CD8-positive, alpha-beta memory T cell (primary cell): ENCODE measurements at places on chromosomes 4 and X.

- no peak for DNase-seq
Observed at GRCh38 chrX:21658152-21658737, at the start of gene KLHL34. Gene KLHL34 (minus strand): TSS chrX:21658330. CDS start chrX:21657788, 542 bp downstream.

GRCh38 chr4:176800891-176801534 lies 8.3 kb upstream of the VEGFC start:
- no peak for DNase-seq

GRCh38 chrX:63613531-63614028 lies 171.4 kb downstream of the ARHGEF9 start:
- no peak for DNase-seq

DNA sequence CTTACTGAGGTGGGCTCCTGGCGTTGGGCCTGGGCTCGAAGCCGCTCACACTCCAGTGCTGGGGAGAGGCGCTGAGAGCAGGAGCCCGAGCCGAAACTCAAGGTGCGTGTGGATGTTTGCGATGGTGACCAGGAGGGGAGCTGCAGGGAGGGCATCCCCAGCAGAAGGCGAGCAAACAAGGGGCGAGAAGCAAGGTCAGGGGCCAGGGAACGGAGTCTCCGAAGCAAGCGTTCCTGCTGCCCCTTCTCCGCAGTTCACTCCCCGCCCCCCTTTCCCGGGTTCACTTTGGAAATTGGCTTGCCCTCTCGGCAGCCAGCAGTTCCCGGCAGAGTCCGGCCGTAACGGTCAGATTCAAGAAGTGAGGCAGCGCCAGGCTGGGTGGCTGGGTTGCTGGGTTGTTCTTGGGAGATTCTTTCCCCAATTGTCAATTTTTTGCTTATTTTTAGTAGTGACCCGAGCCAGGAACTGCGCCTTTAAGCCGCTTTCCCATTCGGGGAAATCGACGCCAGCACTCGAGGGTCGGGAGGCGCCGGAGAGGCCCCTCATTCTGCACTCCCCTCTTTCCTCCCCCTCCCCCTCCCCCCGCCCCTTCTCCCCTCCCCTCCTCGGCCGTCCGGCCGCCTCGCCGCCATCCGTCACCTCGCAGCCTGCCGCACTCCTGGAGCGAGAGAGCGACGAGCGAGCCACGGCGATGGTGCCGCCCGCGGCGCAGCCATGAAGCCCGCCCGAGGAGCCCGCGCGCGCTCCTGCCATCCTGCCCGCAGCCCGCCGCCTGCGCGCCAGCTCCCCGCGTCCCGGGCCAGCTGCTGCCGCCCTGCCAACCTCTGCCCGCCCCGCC lies at the start of gene FRMPD3:
Gene FRMPD3, plus strand, starts transcription at position 655 of the 838 bp plus-strand sequence. CDS start 76,937 bp downstream, outside the sequence.
- peak; percentile 2 for DNase-seq

DNA sequence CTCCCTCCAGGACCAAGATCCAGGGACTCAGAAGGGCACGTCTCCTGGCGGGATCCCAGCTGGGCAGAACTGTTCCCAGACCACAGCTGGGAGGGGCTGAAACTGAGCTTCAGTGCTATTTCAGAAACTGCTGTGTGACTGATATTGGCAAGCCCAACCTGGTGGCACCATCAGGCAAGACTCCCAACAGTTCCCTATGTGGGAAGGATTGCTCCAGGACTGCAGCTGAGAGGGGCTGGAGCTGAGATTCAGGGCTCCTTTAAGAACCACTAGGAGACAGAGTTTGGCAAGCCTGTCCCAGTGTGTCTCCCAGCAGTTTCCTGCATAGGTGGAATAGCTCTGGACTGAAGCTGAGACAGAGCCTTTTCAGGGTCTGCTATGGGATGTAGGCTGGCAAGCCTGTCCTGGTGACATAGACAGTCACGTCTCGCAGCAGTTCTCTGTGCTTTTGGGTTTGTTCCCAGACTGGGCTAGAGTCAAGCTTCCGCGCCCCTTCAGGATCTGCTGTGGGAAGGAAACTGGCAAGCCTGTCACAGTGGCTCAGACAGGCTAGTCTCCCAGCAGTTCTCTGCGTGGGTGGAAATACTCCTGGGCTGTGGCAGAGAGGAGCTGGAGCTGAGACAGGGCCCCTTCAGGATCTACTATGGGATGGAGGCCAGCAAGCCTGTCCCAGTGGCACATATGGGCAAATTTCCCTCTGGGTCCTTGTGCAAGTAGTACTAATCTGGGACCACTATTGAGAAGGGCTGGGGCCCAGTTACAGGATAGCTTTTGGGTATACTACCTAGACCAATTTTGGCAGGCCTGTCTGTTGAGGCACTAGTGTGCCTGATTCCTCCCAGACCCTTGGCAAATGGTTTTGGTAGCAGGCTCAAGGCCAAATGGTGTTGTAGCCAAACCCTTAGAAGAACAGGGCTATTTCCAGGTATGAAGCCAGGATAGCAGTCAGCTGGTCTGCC lies 20.2 kb upstream of the MED14 start:
- no peak for DNase-seq

DNA sequence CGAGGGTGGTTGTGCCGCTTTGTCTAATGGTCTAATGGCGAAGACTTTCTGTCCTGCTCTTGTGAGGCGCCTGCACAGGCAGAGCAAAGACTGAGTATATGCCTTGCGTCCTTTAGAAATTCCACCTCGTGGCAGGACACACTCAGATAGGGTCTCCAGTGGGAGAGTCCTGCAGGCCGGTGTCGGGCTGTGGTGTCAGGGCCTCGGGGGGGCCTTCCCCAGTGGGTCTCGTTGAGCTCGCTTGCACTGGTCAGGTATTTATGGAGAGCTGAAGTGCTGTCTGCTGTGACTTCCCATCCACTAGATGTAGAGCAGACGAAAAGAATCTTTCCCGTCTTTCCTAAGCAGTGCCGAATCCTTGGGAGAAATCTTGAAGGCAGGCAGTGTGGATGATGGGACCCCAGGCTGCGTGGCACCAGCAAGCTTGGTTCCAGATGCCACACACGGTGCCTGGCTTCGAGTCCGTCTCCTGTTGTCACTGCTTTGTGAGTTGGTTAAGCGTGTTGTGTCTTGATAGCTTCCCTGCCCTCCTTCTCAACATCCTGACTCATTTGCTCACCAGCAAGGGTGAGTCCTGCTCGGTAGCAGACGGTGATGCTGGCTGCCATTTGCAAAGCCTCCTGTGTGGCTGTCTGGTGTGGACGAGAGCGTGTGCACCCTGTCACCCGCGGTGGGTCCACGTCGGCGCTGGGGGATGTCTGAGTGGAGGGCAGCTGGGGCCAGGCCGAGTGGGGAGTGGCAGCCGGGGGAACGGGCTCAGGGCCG lies 20.5 kb downstream of the MAEA start:
- no peak for DNase-seq

DNA sequence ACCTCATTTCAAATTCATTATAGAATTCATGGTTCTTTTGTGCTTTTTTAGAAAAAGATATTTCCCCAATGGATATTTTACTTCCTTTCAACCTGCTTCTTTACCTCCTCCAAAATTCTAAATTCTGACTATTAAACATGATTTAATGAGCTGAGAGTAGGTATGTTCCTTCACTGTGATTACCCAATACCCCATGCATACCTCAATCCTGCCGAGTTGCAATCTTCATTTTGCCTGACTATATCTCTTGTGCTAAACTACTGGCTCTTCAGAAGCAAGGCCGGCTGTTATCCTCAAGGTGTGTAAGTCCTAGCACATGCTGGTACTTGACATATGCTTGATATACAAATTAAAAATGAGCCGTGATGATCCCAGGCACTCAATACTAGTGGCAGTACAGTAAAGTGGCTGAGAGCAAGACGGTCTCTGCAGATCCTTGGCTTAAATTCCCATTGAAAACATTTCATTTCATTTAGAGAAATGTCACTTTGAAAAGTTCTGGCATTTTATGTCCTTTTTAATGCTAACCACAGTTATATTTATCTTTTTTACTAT lies 320.4 kb downstream of the KCNIP4 start:
- DNase-seq: no peak

- no peak for DNase-seq
Observed at GRCh38 chr4:128277856-128278255, 9.8 kb downstream of the PGRMC2 start.

DNA sequence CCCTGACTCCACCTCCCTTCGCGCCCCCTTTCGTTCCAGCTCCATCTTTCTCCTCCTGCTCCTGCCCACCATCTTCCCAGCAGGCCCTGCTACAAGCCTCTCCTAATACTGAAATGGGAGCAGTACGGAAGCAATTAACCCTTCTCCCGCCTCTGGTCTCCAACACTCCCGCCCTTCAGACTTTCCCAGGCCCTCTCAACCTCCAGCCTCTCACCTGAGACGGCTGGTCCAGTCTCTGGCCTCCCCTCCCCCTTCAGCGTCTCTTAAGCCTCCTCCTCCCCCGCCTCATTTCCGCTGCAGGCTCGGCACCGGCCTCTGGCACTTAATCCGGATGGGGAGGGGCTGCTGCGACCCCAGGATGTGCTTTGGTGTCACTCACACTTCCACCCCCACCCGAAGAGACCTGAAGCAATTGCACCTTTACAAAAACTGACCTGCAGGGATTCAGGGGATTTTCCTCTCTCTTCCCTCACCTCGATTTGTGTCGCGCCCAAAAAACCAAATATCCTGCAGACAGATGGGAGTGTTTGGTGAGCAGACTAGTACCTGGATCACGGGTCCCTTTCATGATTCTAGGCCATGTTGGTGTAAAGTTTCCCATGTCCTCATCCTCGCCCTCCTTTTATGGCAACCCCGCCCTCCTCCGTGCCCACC lies 657 bp downstream of the TCEAL8 start:
- peak; percentile 56 for DNase-seq

GRCh38 chr4:95507147-95507546 lies 41.6 kb downstream of the UNC5C start:
- DNase-seq: no peak

- DNase-seq: no peak
Observed at GRCh38 chrX:23954396-23954795, 46.6 kb downstream of the CXorf58 start.

DNA sequence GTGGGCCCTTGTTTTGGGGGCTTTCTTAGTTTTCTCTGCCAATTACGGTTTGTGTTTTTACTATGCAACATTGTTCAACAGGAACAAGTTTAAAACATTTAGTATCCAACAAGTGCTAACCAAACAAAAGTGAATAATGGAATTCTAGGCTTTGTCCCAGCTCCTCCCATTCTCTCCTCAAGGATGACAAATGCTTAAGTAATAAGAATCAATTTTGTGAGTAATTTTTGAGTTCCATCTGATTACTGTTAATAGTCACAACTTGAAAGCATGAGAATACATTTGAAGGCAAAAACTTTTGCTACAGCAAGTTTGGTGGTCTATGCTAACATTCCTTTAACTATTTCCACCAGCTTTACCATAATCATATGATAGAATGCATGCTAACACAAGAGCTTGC lies 78.1 kb upstream of the HPGD start:
- no peak for DNase-seq

- no peak for DNase-seq
Observed at GRCh38 chr4:123562994-123563750, 166.6 kb downstream of the SPRY1 start.

GRCh38 chr4:52094376-52095145 lies 43.5 kb downstream of the SPATA18 start:
- no peak for DNase-seq

GRCh38 chr4:152509595-152510225 lies 26.2 kb downstream of the FBXW7 start:
- no peak for DNase-seq

- no peak for DNase-seq
Observed at GRCh38 chr4:131447883-131448282, 1701.2 kb upstream of the PCDH10 start.

DNA sequence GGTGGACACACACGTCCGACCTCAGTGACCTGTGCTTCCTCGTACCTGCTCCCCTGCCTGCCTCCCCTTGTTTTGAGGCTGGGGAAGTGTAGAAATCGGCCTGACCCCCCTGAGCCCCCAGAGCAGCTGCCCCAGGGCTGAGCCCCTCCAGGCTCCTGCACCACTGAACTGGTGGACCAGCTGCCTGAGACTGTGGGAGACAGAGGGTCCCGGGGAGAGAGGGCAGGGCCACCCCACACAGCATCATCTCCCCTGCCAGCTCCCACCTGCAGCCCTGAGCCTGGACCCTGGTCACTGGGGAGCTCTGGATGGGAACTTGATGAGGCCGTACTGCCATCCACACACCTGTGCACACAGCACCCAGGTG lies 15.0 kb upstream of the NAT8L start:
- DNase-seq: no peak

GRCh38 chr4:38002451-38003071 lies 42.4 kb downstream of the PTTG2 start:
- no peak for DNase-seq

GRCh38 chr4:3307486-3307885 lies 14.7 kb downstream of the RGS12 start:
- DNase-seq: no peak

DNA sequence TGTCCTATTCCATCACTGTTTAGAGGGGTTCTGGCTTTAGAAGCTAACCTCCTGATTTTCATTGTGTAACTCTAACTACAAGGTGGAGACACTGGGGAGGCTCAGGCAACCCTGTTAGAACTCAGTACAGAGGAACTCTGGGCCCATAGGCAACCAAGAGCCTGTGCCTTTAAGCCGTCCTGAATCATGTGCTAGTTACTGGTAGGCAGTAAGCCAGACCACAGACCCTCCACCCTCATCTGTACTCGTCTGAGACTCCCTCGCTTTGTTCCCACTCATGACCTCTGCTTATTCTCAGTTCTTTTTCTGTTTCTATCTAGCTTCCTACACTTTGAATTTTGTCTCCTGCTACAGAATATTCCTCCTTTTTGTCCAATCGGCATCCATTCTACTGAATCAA lies 31.4 kb downstream of the TBC1D1 start:
- DNase-seq: no peak

DNA sequence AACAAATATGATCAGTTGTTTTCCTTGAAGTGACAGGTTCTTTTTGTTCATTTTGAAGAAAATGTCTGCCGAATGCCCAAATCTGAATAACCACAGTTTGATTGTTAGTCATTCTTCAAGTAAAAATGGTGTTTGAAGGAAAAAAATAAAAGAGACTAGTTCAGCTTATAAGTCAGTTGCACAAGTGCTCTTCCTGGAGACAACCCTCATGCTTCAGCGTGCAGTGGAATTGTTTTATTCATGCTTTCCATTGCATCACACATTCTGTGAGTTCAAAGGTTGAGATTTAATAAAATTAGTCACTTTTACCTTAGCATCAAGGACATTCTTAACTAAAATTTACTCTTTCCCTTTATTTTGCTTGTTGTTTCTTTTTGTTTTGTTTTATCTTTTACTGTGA lies 404.9 kb downstream of the ZNF674 start:
- DNase-seq: no peak

GRCh38 chr4:24241511-24241910 lies 342.8 kb downstream of the DHX15 start:
- no peak for DNase-seq

GRCh38 chr4:26762650-26763049 lies 98.0 kb upstream of the STIM2 start:
- DNase-seq: no peak

- no peak for DNase-seq
Observed at GRCh38 chrX:106606571-106606970, 5.2 kb upstream of the RADX start.

- DNase-seq: no peak
Observed at GRCh38 chr4:120809518-120809917, 113.0 kb downstream of the PRDM5 start.

- peak; percentile 47 for DNase-seq
Observed at GRCh38 chrX:118976599-118977340, 2.4 kb downstream of the LONRF3 start.

GRCh38 chr4:82371497-82371896 lies 2.3 kb downstream of the HNRNPD start:
- DNase-seq: no peak

GRCh38 chr4:145830699-145831098 lies 107.9 kb downstream of the ZNF827 start:
- DNase-seq: no peak
